Vagina (tissue), 2 donors: ENCODE measurements at places on chromosomes 3 and 15. TPM values are rescaled to one million over a fixed set of nuclear protein-coding genes. Genes with fewer than 3 reads are reported as not detected.
A peak's percentile ranks its signal among the peaks of the same experiment; 100 is the strongest.

GRCh38 chr3:187960820-187961219, 193.1 kb upstream of the LPP start:
- no peak for DNase-seq

Gene ZNF654
- total RNA-seq: 16.7 TPM

DNA sequence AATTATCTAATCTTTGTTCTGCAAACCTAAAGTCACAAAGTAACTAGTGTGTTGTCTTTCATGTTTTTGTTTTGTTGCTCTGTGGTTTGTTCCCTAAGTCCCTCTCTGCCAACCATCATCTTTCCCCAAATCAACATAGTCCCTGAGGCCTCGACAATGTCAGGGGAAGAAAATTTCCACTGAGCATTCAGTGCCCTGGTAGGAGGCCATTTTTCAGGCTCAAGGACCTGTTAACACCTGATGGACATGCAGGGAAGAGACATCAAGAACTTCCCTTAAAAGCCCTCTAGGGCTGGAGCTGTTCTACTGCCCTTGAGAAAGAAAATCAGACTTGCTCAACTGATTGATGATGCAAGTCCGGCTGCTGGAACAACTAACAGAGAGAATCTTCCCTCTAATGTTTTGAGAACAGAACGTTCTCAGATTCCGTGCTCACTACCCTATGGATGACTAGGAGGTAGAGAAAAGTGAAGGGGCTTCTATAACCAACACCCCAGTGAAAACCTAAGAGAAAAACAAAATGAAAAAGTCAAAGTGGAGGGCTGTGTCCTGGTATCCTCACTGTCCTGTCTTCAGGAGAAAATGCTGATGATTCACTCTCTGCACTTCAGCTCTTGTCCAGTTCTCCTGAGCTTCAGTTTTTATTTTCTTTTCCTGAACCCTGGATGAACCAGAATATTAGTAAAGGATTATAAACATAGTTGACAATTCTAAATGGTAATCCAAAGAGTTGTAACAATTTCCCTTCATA, 373.1 kb downstream of the FOXP1 start:
- no peak for DNase-seq

Gene TEX55
- not detected for total RNA-seq

GRCh38 chr15:70252056-70252950, 154.6 kb upstream of the TLE3 start:
- no peak for DNase-seq

GRCh38 chr3:46905213-46905560, 27.7 kb downstream of the PTH1R start:
- DNase-seq: no peak

DNA sequence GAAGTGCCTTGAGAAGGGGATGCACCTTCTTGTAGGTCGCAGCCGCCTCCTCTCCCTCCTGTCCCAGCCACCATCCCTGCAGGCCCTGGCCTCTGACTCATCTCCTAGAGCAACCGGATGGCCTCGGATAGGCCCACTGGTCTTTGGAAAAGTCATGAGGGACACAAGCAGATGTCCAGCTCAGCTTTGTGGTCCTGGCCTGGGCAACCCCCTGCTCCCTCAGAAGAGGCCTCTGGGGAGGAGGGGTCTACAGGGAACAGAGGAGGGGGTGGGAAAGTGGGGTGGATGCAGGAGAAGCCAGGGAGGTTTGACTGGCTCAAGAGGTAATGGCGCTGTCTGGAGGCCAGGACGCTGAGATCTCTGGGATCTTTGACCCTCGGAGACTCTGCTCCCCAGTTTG, 259.2 kb upstream of the TLE3 start:
- peak; percentile 80 for DNase-seq

GRCh38 chr3:42134867-42135464, 43.8 kb downstream of the TRAK1 start:
- no peak for DNase-seq

DNA sequence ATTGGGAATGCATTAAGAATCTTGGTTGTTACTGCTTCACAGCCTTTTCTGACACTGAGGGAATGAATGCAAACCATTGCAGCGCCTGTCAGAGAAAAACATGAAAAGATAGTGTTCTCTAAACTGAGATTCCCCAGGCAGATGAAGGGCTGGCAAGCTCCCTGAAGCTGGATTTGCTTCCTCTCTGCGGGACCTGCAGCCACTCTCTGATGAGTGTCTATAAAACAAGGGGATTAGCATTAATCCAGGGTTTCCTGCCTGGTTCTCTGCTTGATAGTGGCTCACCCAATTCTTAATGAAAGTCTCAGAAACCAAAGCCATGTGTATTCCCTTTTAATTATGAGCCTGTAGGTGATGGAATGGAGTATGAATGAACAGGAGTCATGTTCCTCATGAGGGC, 344.3 kb upstream of the UMPS start:
- no peak for DNase-seq
